ENCODE measurements at places on chromosomes 16 and 17.
A peak's percentile ranks its signal among the peaks of the same experiment; 100 is the strongest.

GRCh38 chr17:74280093-74280513, 6.1 kb downstream of the DNAI2 start:
- DNase-seq = no peak

DNA sequence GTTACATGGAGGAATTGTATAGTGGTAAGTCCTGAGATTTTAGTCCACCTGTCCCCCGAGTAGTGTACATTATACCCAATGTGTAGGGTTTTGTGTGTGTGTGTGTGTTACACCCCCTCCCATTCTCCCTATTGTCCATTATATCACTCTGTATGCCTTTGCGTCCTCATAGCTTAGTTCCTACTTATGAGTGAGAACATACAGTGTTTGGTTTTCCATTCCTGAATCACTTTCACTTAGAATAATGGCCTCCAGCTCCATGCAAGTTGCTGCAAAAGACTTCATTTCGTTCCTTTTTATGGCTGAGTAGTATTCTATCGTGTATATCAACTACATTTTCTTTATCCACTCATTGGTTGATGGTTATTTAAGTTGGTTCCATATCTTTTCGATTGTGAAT, 635 bp upstream of the FA2H start:
- DNase-seq = no peak

- peak; percentile 20 for DNase-seq
Observed at GRCh38 chr16:471353-472198, 46.1 kb downstream of the RAB11FIP3 start.

DNA sequence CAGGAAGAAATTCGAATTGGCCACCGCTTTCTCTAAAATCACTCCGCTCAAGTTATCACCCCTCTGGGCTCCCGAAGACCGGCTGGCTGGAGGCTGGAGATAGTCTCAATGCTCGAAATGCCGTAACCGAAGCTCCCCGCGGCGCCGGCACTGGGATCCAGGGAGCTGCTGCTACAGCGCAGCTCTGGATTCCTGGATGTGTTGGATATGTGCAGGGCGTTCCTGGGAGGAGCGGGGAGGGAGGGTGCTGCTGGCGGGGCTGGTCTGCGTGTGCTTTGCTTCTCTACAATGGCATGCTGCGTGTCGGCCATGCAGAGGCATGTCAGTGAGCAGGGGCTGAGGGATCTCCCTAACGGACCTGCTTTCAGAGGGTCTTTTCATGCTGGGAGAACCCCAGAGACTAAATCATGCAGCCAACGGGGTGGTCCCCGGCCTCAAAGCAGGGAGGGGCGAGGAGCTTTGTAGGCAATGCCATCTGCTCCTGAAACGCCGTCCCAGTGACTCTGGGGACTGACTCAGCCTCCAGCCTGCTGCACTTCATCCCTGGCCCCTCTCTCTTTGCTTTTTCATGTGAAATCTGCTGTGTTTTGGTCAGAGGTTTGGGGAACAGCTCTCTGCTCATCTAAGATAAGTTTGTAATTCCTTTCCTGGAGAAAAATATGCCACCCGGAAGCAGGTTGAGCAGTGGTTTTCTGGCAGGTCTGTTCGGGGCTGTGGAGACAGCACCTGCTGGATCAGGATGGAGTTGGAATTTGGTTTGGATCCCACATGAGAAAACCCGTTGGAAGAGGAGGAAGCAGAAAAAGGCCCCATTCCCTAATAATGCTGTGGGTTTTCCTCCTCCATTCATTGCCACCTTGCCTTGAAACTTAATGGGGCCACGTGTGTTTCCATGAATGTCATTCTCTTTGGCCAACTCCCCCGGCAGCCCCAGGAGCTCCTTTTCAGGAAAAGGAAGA, 311.4 kb downstream of the SEC14L1 start:
- peak; percentile 83 for DNase-seq

DNA sequence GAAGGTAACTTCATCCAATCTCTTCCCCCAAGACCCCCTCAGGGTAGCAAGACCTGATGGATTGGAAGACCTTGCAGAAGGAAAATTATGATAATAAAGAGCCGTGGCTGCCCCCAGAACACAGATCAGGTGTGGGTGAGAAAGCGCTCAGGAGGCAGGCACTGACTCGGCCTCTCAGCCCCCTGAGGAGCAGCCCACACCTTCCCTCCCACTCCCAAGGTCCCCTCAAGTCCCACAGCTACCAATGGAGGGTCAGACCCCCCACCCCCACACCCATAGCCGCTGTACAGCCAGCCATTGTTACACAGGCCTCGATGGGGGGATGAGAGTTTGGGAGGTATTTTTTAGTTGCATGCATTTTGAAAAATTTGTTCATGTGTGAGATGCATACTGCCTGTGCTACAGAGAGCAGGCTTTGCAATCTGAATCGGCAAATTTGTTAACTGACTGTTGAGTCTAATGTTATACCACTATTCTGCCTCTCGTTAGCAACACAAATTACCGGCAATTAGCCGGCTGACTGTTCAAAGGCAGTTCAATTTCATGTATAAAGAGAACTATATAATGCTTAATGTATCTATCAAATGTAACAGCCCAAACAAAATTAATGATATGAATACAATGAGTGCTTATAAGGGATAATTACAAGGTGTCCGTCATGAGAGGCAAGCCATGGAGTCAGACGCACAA, 211.7 kb downstream of the C16orf78 start:
- DNase-seq = no peak

- no peak for DNase-seq
Observed at GRCh38 chr16:66487580-66488275, 60.6 kb downstream of the BEAN1 start.

GRCh38 chr17:28746611-28747050, 2.8 kb downstream of the TRAF4 start:
- no peak for DNase-seq

DNA sequence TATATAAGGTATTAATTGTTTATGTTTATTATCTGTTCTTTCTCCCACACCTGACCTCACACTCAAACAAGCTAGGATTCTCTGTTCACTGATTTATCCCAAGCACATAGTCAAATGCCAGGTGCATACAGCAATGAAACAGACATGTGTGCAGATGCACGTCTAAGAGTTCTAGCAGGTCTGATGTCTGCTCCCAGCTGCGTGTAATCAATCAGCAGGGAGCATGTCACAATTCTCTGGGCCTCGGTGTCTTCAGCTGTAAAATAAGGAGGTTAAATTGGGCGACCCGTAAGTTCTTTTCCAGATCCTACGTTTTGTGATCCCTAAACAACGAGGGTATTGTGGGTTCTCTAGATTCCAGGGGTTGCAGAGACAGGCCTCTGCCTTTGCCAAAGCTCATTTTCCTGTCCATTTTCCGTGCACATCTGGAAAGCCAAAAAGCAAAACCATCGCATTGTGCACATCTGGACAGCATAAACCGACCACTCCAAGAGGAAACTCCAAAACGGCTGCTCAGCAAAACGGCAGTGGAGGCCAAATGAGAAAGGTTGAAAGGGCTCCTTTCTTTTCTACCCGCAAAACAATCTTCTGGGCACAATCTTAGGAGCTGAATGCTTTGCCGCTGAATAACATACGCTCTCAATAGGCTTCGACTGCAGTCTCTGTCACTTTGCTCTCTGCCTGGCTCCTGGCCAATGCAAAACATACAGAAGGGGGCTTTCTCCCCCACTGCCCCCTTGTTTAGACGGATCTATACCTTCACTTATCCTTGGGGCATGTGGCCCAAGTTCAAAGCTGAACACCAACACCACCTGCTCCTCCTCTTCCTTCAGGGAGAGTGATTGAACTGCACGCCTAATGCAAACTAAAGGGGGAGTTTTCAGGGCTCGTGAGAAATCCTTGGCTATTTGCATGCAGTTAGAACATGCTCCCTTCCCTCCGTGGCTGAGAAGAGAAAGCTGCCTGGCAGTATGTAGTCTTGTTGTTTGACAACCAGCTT, 426.3 kb downstream of the SLC39A11 start:
- DNase-seq = peak; percentile 42

- DNase-seq = no peak
Observed at GRCh38 chr16:12289175-12290063, 312.9 kb downstream of the SNX29 start.

DNA sequence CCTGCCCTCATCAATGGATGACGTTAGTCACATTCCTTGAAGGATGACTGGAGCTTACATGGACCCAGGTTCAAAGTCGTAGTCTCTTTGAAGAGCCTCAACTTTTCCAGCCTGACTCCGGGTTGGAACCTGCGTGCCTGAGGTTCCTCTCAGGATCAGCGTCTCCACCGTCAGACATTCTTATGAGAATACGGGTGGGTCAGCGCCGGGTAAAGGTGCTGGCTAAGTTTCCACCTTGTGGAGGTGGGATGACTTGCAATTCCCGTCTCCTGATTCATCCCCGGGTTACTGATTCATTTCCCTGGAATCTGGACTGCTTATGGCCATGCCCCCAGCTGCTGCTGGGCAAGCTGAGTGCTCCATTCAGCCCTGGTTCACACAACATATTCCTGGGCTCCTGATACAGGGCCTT, 38.9 kb upstream of the CMIP start:
- peak; percentile 83 for DNase-seq

DNA sequence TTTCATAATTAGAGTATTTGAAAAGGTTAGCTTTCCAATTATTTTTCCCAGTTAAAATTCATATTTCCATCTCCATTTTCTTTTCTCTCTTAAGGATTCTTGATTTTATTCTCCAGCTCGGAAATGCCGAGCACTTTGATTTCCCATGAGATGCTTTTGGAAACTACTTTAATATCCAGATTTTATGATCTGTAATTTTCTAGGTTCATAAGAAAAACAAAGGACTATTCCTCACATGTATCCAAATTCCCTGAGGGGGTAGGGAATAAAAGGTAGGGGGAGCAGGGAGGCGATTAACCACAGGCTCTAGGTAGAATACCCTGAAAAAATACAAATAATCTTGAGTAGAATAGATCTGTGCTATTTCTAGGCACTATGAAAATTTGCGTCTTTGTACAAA, 938 bp downstream of the RNF43 start:
- DNase-seq = no peak

GRCh38 chr17:50386510-50386909, 10.8 kb downstream of the LRRC59 start:
- DNase-seq = no peak

DNA sequence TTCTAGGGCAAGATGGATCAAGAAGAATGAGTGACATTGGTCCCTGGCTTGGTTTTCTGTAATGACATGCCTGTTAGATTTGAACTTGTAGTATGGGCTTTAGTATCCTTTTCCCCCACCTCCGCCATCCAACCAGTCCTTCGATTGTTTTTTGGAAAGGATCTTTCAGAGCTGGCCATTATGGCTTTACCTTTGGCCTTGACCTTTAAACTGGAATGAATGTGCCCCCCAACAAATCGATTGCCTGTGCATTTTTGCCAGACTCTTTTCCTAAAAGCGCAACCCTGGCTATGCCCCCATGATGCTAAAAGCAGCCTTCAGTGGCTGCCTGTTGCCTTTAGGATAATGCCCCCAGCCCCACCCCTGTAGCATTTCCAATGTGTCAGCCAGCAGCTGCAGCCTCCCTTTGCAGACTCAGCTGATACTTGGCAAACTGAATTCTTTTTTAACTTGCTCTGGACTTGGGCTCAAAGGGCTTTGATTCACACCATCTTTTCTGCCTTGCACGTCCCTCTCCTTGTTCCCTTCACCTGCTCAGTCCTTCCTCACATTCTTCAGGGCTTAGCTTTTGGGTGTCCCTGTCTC, 4.0 kb downstream of the GPRC5C start:
- DNase-seq = no peak

DNA sequence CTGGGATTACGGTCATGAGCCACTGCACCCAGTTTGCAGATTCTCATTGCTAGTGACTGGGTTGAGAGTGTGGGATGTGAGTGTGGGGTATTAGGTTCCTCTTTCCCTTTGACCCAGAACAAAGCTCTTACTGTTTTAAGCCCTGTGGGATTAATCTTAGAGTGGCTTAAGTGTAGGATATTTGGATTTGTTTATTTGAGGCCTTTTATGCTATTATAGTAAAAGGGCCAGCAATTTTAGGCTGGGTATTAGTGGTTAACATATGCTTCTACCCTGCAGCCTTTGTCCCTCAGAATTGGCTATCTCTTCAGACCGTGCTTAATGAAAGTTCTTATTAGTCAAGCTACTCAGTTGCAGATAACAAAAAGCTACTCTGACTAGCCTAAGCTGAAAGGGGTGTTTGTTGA, 3.2 kb downstream of the SGF29 start:
- DNase-seq = no peak

- DNase-seq = no peak
Observed at GRCh38 chr16:78246559-78246958, 147.1 kb downstream of the WWOX start.

GRCh38 chr16:67547423-67548264, 14.7 kb upstream of the CTCF start:
- DNase-seq = no peak

DNA sequence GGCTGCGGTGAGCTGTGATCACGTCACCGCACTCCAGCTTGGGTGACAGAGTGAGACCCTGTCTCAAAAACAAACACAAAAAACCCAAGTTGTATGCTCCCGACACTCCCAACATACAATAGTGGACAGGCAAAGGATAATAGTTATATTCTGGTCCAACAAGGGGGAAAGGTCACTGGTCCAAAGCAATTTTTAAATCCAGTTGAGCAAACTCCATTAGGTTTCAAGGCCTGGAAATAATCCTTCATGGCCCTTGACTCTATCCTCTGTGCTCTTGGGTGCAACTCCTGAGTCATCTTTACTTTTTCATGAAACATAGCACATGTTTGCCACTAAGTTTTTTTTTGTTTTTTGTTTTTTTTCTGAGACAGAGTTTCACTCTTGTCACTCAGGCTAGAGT, 50.3 kb upstream of the PHOSPHO1 start:
- DNase-seq = no peak

DNA sequence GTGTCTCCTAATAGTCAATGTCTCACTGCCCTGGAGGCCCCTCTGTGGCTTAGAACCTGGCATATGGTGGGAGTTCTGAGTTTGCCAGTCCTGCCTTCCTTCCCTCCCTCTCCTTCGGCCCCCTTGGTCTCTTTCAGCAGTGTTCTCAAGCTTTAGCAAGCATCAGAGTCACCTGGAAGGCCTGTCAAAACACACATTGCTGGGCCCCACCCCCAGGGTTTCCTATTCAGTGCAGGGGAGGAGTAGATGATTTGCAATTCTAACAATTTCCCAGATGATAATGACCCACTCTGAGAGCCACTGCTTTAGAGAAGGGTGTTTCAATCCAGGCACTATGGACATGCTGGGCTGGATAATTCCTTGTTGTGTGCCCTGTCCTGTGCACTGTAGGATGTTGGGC, 26.4 kb upstream of the TMEM220 start:
- no peak for DNase-seq

DNA sequence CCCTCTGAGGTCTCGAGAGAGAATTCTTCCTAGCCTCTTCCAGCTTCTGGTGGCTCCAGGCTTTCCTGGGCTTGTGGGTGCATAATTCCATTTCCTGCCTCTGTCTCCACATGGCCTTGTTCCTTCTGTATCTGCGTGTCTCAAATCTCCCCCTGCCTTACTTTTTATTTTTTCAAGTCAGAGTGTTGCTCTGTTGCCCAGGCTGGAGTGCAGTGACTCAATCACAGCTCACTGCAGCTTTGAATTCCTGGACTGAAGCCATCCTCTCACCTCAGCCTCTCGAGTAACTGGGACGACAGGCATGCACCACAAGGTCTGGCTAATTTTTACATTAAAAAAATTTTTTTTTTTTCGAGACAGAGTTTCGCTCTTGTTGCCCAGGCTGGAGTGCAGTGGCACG, 120.6 kb downstream of the SHISA9 start:
- no peak for DNase-seq
